ENCODE measurements at places on chromosomes 2 and 18.
A peak's percentile ranks its signal among the peaks of the same experiment; 100 is the strongest.

GRCh38 chr2:72969706-72970105 is 52.4 kb downstream of the EMX1 start:
- no peak for DNase-seq

DNA sequence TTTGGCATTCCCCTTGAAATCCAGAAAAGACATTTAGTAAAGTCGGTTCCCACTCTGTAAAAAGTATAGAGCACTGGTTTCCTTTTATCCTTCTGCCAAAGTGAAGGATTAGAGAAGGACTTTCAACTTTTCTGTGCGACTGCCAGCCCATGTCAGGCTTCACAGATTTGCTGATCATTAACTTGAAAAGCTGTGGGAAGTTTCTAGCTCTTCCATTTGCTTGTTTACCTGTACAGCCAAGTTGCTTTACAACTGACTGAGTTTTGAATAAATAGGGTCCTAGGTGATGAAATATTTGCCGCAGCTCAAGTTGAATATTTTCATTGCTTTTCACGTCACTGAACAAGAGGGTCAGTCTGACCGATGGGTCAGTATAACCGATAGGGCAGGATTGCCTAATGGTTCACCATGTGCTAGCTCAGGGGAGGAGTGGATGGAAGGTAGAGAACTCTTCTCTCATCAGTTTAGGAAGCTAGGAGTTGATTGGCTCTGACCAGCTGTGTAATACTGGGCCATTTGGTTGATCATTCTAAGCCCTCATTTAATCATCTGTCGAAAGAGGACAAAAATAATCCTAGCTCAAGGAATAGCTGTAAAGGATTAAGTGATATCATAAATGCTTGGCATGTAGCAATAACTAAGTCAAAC is 30.4 kb downstream of the UPP2 start:
- DNase-seq: no peak

DNA sequence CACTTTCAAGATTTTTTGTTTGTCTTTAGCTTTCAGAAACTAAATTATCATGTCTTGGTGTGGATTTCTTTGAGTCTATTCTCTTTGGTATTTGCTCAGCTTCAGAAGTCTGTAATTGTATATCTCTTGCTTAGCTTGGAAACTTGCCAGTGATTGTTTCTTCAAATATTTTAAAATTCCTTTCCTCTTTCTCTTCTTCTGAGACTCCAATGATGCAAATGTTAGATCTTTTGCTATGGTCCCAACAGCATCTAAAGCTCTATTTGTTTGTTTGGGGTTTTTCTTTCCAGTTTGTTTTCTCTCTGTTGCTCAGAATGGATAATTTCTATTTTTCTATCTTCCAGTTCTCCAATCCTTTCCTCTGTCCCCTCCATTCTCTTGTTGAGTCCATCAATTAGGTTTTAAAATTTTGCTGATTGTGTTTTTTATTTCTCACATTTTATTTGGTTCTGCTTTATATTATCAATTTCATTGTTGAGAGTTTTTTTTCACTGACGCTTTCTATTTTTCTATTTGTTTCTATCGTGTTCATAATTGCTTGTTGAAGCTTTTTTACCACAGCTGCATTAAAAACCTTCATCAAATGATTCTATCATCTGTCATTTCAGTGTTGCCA is 81.5 kb upstream of the DAPL1 start:
- no peak for DNase-seq

DNA sequence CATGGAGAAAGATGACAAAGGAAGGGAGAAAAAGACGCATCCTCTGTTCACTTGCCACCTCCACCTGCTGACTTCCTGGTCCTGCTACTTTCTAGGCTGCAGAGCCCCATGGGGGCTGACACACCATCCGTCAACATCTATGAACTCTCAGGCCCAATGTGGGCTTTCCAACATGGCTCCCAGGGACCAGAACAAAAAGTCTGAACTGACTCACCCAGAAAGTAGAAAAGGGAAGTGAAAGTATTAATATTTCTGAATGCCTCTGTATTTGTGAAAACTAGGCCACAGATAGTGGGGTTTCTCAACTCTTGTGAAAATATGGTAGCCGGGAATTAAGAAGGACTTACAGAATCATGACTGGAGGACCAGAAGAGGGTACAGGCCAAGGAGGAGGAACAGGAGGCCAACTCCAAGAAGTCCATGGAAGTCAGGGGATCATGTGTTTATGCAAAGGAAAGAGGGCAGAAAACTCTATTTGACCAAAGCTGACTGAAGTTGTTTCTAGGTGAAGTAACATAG is 123.1 kb upstream of the CAB39 start:
- DNase-seq: no peak

- no peak for DNase-seq
Measured at GRCh38 chr2:196439760-196440159, 199.8 kb upstream of the CCDC150 start.

- no peak for DNase-seq
Measured at GRCh38 chr2:16019060-16019480, 78.7 kb downstream of the MYCN start.

DNA sequence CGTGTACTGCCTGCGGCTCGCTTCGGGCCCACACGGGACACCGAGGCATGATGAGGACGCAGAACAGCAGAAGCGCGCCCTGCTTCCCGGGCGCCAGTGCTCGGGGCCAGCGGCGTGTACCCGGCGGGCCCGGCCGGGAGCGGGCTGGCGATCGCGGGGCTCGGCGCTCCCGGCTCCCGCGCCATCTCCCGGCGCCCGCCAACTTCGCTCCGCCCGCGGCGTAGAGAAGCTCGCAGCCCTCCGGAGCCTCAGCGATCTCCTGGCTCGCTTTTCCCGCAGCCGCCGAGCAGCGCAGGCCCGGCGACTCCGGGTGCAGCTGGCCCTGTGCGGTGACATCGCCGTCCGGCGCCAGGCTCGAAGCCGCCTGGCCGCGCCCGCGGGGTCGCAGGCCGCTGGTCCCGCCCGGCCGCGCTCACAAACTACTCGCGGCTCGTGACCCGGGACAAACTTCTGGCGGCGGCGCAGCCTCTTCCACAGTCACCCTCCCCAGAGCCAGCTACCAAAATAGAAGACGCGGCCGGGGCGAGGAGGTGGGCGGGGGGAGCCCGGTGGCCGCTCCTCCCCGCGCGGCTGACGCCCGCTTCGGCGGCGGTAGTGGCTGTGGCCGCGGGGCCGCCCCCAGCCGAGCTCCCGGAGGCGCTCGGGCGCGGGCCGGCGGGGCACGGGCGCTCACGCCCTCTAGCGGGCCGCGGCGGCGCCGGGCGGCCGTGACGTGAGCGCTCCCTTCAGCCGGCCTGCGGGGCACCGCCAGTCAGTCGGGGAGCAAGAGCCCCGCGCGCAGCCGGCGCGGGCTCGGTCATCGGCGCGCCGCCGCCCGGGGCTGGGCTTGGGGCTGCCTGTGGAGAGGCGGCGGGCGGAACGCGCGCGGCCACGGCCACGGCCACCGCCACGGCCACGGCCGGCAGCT is at the start of gene PTPRM:
TSS of gene PTPRM (plus strand) at position 750 of the 907 bp plus-strand sequence. CDS start 503 bp downstream, outside the sequence.
- DNase-seq: peak; percentile 66

DNA sequence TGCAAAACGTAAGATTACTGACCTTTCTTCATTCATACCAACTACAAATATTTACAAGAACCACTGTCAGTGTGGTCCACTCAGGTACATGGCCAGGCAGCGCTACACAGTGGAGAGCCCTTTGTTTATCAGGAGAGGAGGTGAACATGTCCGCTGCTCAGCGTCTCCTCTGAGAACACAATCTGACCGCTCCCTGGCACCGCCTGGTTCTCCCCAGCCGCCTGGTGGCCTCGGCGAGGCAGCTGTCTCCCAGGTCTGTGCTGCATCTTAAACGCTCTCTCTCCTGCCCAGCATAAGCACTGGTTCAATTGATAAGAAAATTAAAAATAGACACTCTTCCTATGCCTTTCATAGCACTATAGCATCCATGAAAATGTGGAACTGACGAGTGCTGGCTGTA is 146.8 kb upstream of the PXDN start:
- DNase-seq: no peak

DNA sequence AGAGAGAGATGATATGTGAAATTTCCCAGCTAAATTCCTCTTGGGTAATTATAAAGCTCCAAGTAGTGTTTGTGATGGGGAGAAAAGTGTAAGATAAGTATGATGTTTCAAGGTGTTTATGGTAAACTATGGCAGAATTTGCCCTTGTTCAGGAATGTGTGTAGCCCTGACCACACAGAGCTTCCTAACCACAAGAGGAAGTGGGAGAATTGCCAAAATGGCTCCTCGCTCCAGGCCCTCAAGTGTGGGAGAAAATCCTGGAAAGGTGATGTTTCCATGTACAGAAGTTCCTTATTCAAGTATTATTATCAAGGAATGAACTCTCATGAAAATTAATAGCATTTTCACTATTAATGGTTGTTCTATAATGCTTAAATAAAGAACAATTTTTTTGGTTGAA is 878.3 kb downstream of the TDRD15 start:
- DNase-seq: no peak

- no peak for DNase-seq
Measured at GRCh38 chr2:207499114-207499513, 30.6 kb upstream of the CREB1 start.

DNA sequence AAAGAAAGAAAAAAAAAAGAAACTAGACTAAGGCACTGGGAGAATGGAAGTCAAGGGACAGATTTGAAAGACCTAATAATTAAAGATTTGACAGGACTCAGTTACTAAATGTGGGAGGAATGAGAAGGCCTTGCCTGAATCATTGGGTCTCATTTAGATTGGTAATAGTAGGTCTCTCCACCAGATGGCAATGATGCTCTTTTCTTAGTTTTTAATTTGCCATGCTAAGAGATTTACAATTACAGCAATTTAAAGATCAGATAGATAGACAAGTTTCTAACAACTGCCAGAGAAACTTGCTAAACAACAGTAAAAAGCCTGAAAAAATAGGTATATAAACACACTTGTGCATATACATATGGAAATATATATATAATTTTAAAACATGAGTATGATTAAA is 153.0 kb downstream of the TMEM247 start:
- DNase-seq: no peak

GRCh38 chr2:11157731-11158130 is 2.5 kb downstream of the SLC66A3 start:
- no peak for DNase-seq

GRCh38 chr18:67514901-67515540 is 1.5 kb downstream of the DSEL start:
- DNase-seq: no peak

GRCh38 chr2:104834431-104835153 is 19.3 kb upstream of the POU3F3 start:
- no peak for DNase-seq
